Karpas-422 (cell line): ENCODE measurements at places on chromosomes 3 and 15. TPM values are rescaled to one million over a fixed set of nuclear protein-coding genes. Genes with fewer than 3 reads are reported as not detected.
A peak's percentile ranks its signal among the peaks of the same experiment; 100 is the strongest.

The GOLIM4 gene
- total RNA-seq: 2.6 and 7.9 TPM in 2 replicates

The ADAMTS7 gene
- 0.29 and 0.75 TPM in 2 replicates for total RNA-seq

DNA sequence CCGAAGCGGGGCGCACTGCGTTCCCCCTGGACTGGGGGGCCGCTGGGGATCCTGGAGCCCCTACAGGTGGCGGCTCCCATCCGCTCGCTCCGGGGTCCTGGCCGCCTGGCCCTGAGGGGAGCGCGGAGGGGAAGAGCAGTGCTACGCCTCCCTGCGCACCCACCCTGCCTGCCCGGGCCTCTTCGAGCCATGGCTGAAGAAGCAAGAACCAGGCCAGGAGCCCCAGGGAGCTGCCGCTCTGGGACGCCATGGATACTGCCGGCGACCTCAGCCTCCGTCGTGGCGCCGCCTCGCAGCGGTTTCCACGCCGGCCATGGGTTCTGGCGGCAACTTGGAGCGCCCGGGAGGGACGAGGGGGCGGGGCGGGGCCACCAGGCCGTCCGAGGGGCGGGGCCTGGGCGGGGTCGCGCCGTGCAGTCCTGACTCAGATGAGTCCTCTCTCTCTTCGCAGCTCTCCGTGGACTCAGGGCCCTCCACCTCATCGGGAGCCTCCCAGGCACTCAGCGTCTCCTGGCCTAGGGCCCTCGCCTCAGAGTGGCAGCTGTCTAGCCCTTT is 50.9 kb downstream of the MYL3 start:
- no peak for DNase-seq

DNA sequence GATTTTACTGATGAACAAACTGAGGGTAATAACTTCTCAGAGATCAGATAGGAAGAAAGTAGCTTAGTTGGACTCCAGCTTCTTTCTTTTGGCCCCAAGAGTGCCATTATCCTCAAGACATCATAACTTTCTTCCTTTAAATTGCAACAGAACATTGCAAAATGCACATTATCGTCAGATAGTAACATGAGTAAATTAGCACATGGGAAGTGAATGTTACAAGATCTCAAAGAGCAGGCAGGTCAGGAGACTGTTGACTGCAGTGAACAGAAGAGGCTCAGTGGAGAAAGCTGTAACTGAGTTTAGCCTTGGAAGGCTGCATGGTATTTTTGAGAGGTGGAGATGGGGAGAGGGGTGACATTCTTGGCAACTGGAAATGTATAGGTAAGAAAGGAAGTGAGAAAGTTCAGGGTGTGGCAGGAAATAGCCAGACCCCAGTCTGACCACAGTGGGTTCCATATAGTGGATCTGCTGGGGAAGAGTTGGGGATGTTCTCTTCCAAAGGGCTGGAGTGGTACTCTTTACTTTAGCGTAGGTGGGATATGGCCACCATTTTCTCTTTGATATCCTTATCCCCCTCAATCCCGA is 307.7 kb downstream of the RPLP1 start:
- peak; percentile 39 for DNase-seq

DNA sequence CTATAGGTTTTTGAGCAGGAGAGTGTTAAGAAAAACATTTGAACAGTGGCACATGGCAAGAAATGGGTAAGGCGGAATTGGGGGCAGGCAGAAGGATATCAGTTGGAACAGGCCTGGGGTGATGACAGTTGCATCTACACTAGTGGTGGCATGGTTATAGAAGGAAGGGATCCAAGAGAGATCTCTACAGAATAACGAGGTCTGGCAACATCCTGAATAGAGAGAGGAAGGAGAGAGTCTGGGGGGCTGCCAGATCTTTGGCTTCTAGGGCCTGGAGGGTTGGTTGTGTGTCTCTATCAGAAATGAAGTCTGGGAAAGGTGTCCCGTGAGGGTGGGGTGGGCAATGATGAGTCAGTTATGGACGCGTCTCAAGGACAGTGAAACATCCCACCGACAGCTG is 26.3 kb downstream of the FSTL1 start:
- no peak for DNase-seq

- DNase-seq: no peak
Measured at GRCh38 chr3:117814975-117815374, 1105.4 kb downstream of the TUSC7 start.

GRCh38 chr3:143597774-143598652 is 250.3 kb downstream of the SLC9A9 start:
- no peak for DNase-seq

GRCh38 chr15:52101542-52102323 is 10.8 kb downstream of the BCL2L10 start:
- peak; percentile 65 for DNase-seq

DNA sequence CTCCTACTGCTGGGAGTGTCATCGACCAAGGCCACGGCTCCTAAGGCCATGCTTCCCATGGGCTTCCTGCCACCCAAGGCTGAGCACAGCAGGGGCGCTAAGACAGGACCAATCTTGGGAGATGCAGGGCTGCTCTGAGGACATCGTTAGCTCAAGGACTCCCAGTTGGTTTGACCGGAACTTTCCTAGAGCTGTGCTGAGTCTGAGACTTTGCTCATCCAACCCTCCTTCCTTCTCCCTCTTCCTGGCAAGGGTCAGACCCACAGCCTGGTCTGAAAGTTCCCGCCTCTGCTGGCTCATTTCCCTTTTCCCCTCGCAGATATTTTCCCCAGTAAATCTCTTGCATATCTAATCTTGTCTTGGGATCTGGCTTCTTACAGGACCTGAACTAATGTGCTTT is 57.2 kb downstream of the EPHB3 start:
- no peak for DNase-seq

DNA sequence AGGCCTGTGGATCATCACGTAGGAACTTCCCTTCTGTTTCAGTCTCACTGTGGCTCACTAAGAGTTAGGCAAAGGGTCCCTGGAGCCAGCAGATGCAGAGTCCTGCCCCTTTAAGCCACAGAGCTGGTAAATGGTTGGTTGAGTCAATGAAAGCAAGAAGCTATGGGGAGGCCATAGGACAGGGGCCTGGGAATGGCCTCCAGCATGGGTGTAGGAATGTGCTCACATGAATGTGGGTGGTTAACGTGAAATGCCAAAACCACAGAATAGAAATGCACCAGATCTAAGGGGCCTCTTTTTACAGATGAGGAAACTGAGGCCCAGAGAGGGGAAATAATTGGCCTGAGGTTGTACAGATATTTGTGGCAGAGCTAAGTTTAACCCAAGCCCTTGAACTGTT is 150.3 kb downstream of the TLE3 start:
- DNase-seq: no peak

DNA sequence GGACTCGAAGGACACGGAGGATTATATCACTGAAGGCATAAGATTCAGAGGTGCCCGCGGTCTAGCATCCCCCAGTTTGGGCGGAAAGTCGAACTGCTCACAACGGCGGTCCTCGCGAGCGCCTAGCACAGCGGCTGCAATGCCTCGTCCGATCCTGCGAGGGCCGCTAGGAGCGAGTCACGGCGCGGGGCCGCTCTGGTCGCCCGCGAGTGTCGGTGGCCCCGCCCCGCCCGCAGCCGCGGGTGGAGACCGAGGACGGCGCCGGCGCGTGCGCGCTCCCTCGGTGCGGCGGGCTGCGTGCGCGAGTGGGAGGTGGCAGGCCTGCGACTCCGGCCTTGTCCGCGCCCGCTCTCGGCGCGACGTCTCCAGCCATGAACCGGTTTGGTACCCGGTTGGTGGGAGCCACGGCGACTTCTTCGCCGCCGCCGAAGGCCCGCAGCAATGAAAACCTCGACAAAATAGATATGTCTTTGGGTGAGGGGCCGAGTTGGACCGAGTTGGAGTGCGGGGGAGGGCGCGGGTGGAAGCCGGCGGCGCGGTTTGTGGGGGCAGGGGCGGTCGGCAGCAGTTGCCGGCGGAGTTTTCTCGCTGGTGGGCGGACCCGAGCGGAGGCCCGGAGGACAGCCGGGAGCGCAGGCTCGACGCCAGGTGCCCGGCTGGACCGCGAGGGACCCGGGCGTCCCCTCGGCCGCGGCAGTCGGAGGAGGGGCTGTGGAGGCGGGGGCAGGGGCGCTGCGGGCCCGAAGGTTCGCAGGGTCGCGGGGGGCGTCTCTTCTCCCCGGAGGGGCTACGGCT is at the start of gene FYTTD1:
TSS of gene FYTTD1 (plus strand) at position 283 of the 795 bp plus-strand sequence. CDS start at position 372, 89 bp downstream.
- peak; percentile 97 for DNase-seq

GRCh38 chr15:38189671-38190295 is 62.9 kb upstream of the SPRED1 start:
- peak; percentile 4 for DNase-seq

DNA sequence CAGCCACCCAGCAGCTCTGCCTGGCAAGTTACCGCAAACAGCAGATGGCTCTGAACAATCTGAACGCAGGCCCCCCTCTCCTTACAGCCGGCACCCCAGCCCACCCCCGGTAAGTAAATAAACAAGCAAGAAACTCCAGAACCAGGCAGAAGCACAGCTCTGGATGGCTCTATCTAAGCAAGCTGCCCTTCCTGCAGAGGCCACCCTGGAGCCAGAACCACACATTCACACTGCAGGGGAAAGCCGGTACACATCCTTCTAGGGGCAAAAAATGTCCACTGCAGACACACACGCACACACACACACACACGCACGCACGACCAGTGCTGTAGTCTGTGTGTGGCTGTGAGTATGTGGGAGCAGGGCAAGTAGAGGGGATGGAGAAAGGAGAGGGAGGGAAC is 63.9 kb downstream of the ADCY5 start:
- DNase-seq: no peak

GRCh38 chr3:188884299-188885043 is 287.3 kb upstream of the TPRG1 start:
- DNase-seq: no peak
